DMS79 (cell line): ENCODE measurements at places on chromosomes 11 and 22.

DNA sequence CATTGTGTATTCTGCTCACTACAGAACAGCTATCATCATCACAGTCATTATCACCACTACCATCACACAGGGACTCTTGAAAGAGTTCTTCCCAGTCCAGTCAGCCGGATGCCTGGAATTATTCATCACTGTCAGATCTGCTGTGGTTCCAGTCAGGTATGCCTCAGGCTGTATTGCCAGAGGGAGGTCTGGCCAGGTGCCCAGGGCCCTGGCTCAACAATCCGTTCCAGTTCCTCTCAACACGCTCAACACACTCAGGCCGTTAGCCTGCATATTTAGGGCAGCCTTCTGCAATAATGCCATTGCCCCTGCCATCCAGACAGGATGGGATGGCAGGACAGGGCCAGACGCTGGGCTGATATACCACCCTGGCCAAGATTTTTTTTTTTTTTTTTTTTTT is 28.6 kb upstream of the RASL10A start:
- DNase-seq = peak; percentile 51

- no peak for DNase-seq
Observed at GRCh38 chr11:44475114-44475686, 90.3 kb upstream of the CD82 start.

DNA sequence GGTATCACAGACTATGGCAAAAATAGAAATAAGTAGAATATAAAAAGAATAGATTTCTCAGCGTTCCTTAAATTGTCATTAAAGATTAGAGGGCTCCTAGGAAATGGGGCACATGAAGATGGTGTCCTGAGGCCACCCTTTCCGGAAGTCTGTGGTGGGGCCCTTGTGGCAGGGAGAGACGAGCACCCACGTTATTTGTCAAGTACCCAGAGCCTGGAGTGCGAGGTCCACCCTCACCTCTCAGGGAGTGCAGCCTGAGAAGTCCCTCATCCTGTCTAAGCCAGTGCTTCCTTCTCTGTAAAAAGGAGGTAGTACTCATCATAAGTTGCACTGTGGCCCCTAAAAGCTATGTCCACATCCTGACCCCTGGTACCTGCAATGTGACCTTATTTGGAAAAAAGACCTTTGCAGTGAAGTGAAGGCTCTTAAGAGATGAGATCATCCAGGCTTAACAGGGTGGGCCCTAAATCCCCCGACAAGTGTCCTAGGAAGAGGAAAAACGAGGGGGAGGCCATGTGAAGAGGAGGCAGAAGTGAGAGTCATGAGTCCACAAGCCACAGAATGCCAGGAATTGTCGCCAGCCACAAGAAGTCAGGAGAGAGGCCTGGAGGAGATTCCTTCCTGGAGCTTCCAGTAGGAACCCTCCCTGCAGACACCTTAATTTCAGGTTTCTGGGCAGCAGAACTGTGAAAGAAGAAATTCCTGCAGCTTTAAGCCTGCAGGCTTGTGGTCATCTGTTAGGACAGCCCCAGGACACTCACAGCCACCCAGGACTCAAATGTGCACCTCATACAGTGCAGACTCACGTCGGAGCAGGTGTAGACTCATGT is 76.8 kb upstream of the CCND1 start:
- DNase-seq = no peak

GRCh38 chr22:43300891-43301676 is 42.1 kb downstream of the SCUBE1 start:
- no peak for DNase-seq

GRCh38 chr11:34642001-34642554 is 21.2 kb downstream of the EHF start:
- no peak for DNase-seq

GRCh38 chr11:2276280-2277007 is 6.1 kb upstream of the ASCL2 start:
- DNase-seq = no peak

- no peak for DNase-seq
Observed at GRCh38 chr11:45146072-45147016, at the start of gene PRDM11. TSS of gene PRDM11 (plus strand) at chr11:45146639. CDS start at chr11:45181767, 35,128 bp downstream.

GRCh38 chr11:18364495-18365073 is 29.8 kb upstream of the LDHA start:
- no peak for DNase-seq

DNA sequence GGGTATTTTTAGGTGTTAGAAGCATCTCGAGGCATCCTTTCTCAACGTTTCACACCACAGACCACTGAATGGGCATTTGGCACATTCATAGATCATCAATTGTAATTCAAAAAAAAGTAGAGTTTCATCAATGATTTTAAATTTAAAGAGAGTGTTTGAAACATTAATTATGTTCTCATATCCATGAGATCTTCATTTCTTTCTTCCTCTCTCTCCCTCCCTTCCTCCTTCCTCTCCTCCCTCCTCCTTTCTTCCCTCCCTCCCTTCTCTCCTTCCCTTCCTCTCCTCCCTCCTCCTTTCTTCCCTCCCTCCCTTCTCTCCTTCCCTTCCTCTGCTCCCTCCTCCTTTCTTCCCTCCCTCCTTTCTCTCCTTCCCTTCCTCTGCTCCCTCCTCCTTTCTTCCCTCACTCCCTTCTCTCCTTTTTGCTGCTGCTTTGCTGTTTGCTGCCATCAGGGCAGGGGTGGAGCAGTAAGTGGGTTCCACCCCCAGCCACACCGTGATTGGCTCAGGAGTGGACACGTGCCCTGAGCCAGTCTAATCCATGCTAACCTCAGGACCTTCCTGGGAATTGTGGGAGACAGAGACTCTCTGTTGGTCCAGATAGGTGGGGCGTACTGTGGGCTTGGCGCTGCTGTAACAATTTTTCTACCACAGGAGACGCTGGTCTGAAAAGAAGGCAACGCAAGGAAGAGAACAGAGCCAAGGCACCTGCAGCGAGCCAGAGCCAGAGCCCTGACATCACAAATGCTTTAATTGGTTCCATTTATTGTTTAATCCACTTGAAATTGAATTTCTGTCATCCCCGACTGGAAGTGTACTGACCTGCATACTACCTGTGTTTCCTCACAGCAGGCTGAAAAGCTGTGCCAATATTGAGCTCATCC is 33.7 kb upstream of the APOBEC3A start:
- peak; percentile 85 for DNase-seq

DNA sequence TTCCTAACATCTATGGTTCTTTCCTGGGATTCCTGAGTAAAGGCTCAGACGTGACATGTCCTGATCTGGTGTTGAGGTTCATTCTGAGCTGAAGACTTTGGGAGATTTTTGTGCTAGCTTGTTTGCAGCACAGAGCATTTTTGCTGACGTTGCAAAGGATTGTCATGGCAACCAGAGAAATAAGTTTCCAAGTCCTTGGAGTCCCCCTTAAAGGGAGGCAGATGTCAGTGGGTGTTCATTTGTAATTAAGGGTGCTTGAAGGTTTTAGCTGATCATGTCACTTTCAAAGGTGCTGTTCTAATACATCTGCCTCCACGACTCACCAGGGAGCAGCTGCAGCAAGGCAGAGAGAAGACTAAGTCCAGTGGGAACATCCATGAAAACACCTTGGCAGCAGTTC is 5.4 kb upstream of the SYN3 start:
- no peak for DNase-seq

DNA sequence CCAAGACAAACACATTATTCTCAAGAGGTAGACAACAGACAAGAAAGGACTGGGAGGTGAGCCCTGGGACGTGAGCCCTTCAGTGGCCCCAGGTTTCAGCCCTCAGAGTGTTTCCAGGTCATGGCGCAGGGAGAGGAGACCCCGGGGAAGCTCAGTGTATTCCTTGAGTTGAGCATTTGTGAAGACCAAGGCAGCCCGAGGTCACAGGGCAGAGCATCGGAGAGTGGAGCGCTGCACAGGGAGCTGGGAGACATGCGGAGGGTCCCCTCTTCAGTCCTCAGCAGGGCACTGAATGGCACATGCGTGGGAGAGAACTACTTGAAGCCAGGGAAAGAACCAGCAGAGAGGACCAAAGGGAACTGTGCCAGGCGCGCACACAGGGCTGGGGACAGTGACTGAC is 11.7 kb downstream of the KRTAP5-6 start:
- DNase-seq = no peak

GRCh38 chr11:133697603-133698180 is 147.6 kb downstream of the SPATA19 start:
- DNase-seq = no peak

DNA sequence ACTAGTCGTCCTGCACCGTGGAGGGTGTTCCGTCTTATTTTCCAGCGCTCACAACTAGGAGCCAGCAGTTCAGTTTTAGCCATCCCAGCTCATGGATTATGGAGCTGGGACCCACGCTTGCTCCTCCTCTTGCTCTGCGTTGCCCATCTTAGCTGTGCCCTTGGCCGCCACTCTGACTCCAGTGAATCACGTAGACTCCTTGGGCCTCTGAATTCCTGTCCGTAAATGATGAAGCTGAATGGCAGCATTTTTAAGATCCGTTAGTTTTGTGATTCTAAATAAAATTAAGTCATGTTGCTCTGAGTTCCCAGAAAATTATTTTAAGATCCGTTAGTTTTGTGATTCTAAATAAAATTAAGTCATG is 23.8 kb downstream of the BCR start:
- no peak for DNase-seq

DNA sequence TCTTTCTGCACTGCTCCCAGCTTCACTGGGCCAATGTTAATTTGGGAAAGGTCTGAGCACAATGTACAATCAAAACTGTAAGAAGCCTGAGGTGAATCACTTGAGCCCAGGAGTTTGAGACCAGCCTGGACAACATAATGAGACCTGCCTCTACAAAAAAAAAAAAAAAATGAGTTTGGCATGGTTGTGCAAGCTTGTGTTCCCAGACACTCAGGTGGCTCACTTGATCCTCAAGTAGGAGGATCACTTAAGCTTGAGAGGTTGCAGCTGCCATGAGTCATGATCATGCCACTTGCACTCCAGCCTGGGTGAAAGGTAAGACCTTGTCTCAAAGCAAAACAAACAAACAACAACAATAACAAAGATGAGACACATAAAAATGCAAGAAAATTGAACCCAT is 38.6 kb upstream of the SC5D start:
- DNase-seq = peak; percentile 76
